NCI-H2081 treated with DMSO at 0.1 percent for 48 hours (cell line): ENCODE measurements at places on chromosomes 7 and 10.

GRCh38 chr10:3853547-3854303 is 68.7 kb upstream of the KLF6 start:
- no peak for DNase-seq

GRCh38 chr10:67011480-67011879 is 85.6 kb downstream of the LRRTM3 start:
- no peak for DNase-seq

GRCh38 chr10:4033341-4033896 is 248.4 kb upstream of the KLF6 start:
- DNase-seq = no peak

GRCh38 chr10:103870516-103870915 is 15.1 kb upstream of the SH3PXD2A start:
- no peak for DNase-seq
